B cell (primary cell): ENCODE measurements at places on chromosomes 5 and 9. TPM values are rescaled to one million over a fixed set of nuclear protein-coding genes. Genes with fewer than 3 reads are reported as not detected.

GRCh38 chr5:123037104-123037418 lies 536 bp upstream of the PPIC start:
- H3K36me3 ChIP-seq: no peaks in the 10 kb centered on the region
- H3K27ac ChIP-seq: no peak overlapping the region
- H3K27me3 ChIP-seq: peaks cover 55% of the 10 kb centered on the region
- H3K4me3 ChIP-seq: no peak overlapping the region
- peaks cover 19% of the 10 kb centered on the region for H3K4me1 ChIP-seq

MELK gene
- 0.17 TPM in 1 of 2 replicates, not detected in the other for total RNA-seq

DNA sequence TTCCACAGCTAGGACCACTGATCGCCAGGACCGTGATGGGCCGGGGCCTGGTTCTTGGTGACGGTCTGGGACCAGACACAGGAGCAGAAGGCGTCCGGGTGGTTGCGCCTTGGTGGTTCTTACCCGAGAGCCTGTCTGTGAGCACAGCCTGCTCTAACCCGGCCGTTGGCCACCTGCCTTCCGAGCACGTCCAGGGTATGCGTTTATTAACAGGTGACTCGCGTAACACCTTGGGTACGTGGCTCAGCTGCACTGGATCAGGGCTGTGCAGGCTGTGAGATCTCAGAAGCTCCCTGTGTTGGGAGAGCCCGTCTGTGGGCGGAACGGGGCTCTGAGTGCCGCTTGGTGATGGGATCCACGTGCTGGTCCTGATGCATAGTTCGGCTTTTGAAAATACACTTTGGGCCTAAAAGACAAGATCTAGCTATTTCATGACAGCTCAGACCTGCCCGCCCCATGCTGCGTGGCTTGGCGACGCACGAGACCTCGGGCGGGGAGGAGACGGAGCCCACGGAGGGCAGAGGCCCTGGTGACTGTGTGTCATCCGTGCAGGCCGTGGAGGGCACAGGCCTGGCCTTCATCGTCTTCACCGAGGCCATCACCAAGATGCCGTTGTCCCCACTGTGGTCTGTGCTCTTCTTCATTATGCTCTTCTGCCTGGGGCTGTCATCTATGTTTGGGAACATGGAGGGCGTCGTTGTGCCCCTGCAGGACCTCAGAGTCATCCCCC lies 6.7 kb upstream of the SLC6A18 start:
- no peak for DNase-seq
- H3K4me1 ChIP-seq: no peaks in the 10 kb centered on the region
- no peak overlapping the region for H3K4me3 ChIP-seq
- no peak overlapping the region for H3K27ac ChIP-seq
- H3K36me3 ChIP-seq: no peaks in the 10 kb centered on the region

GRCh38 chr5:147892696-147893296 lies 13.5 kb downstream of the C5orf46 start:
- no peaks in the 10 kb centered on the region for H3K36me3 ChIP-seq
- no peaks in the 10 kb centered on the region for H3K4me1 ChIP-seq
- no peak overlapping the region for H3K4me3 ChIP-seq

GRCh38 chr5:60010853-60011252 lies 117.3 kb upstream of the PDE4D start:
- H3K27ac ChIP-seq: no peak overlapping the region
- no peak for DNase-seq
- H3K27me3 ChIP-seq: no peaks in the 10 kb centered on the region
- no peaks in the 10 kb centered on the region for H3K36me3 ChIP-seq
- H3K4me3 ChIP-seq: no peak overlapping the region

SLC1A3 gene
- 0.37 TPM in 1 of 2 replicates, not detected in the other for total RNA-seq

- H3K36me3 ChIP-seq: peaks cover 59% of the 10 kb centered on the region
- DNase-seq: no peak
Measured at GRCh38 chr9:129012343-129012742, 15.8 kb downstream of the SH3GLB2 start.

DNA sequence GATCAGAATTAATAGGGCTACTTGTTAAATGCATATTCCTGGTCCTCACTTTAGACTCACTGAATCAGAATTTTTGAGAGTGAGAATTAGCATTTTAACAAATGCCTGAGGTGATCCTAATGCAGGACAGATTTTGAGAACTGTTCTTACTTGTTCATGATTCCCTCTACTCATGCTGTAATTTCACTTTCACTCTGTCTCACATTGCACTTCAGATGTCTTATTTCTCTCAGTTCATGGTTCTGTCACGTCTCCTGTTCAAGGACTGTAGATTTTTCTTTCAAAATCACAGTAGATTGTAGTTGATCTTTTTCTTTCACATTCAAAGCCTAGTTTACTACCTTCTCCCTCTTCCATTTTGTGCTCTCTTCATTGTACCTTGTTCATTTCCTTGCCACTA lies 54.3 kb downstream of the ADGRV1 start:
- H3K4me3 ChIP-seq: no peak overlapping the region
- H3K27me3 ChIP-seq: no peaks in the 10 kb centered on the region
- no peaks in the 10 kb centered on the region for H3K36me3 ChIP-seq
- DNase-seq: no peak
- H3K27ac ChIP-seq: no peak overlapping the region

DNA sequence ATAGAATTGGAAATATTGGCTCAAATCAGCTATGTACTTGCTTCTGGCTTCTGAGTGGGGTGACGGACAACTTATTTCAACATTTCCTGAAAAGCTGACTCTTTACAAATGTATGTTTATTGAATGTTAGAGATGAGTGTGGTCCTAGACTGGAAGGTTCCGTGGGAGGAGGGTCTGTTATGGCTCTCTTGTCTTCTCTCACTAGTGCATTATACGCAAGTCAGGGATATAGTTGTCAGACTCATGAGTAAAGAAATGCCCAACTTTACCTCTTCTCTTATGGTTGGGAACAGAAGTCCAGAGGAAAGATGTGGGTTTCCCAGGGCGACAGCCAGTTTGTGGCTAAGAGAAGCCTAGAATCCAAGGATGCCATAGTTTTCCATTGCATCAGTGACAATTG lies 839.3 kb upstream of the WWC1 start:
- no peak for DNase-seq
- H3K27ac ChIP-seq: no peak overlapping the region
- H3K36me3 ChIP-seq: no peaks in the 10 kb centered on the region
- H3K4me1 ChIP-seq: no peaks in the 10 kb centered on the region
- H3K27me3 ChIP-seq: no peaks in the 10 kb centered on the region

DNA sequence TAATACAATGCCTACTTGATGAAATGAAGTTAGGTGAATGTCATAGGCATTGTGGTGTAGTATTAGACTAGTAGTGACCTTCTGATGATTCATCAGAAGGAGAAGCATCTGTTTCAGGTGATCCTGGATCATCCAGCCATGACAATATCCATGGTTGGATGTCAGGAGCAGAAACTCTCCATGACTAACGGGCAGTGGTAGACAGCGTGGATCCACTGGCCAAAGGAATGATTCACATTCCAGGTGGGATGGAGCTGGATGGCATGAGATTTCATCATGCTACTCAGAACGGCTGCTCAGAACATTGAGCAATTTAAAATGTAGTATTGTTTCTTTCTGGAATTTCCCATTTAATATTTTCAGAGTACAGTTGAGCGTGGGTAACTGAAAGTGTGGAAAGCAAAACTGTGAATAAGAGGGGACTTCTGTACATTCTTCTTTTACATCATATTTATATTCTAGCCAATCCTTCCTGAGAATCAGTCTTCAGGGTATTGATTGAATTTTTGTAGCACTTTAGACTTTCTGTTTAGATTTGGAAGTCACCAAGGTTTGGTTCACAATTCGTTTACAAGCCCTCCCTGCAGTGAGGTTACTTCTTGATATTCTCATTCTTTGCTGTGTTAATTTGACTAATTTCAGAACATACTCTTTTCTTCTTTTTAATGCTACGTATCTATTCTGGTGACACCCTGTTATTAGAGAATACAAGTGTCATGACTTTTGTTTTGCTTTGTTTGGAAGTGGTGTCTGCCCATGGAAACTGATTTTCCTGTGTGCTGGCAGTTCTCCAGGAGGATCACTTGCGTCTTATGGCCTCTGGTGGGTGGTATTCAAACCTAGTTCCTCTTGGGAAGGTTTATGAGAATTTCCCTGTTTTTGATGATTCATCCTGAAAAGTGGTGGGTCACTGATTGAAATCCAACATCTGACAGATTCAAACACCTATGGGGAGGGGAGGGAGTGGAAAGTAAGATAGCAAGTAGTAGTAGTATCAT lies 12.2 kb upstream of the CLINT1 start:
- H3K4me1 ChIP-seq: peaks cover 3% of the 10 kb centered on the region
- no peak for DNase-seq
- no peaks in the 10 kb centered on the region for H3K36me3 ChIP-seq
- H3K4me3 ChIP-seq: no peak overlapping the region
- no peaks in the 10 kb centered on the region for H3K27me3 ChIP-seq

- no peak overlapping the region for H3K27ac ChIP-seq
- H3K27me3 ChIP-seq: no peaks in the 10 kb centered on the region
- peaks cover 46% of the 10 kb centered on the region for H3K4me1 ChIP-seq
- H3K4me3 ChIP-seq: no peak overlapping the region
- H3K36me3 ChIP-seq: no peaks in the 10 kb centered on the region
Measured at GRCh38 chr5:179974246-179974945, 66.7 kb upstream of the TBC1D9B start.

PCA3 gene
- total RNA-seq: not detected in 2 replicates

- no peak overlapping the region for H3K4me3 ChIP-seq
- DNase-seq: no peak
- H3K36me3 ChIP-seq: no peaks in the 10 kb centered on the region
- no peak overlapping the region for H3K27ac ChIP-seq
- H3K4me1 ChIP-seq: peaks cover 6% of the 10 kb centered on the region
Measured at GRCh38 chr9:127707766-127708165, 978 bp downstream of the CFAP157 start.

FAM153A gene
- total RNA-seq: 0.17 and 0.90 TPM in 2 replicates

DNA sequence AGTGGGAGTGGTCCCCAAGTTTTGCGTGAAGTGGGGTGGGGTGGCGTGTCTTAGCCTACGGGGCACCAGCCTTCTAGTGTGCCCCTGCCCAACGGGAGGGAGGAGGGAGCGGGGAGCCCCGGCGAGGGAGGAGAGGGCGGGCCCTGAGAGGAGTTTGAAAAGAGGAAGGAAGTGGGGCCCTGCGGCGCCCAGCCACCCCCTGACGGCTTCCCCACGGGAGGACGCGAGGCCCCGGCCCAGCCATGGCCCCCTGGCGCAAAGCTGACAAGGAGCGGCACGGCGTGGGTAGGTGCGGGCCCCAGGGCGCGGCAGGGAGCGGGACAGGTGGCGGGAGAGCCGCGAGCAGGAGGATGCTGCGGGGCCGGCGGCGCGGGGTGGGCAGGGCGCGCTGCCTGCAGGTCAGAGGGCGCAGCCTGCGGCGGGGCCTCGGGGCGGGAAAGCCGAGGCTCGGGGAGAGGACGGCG lies at the start of gene DOCK2:
Gene DOCK2, plus strand, starts transcription at position 191 of the 464 bp plus-strand sequence. Its CDS starts 52 bp downstream, at position 243.
- H3K27ac ChIP-seq: peak within 1 kb of the TSS; percentile 90
- H3K4me1 ChIP-seq: peaks cover 30% of the 10 kb centered on the region
- DNase-seq: peak; percentile 86

- H3K27me3 ChIP-seq: no peaks in the 10 kb centered on the region
- H3K4me3 ChIP-seq: peak overlapping the region; percentile 97
- peak overlapping the region; percentile 62 for H3K27ac ChIP-seq
- no peaks in the 10 kb centered on the region for H3K36me3 ChIP-seq
Measured at GRCh38 chr5:181189363-181189961, 15.5 kb downstream of the TRIM7 start.

GRCh38 chr5:88823201-88823600 lies 59.8 kb downstream of the MEF2C start:
- H3K36me3 ChIP-seq: peaks cover 12% of the 10 kb centered on the region
- peaks cover 63% of the 10 kb centered on the region for H3K4me1 ChIP-seq
- DNase-seq: no peak
- peak overlapping the region; percentile 92 for H3K27ac ChIP-seq
- H3K27me3 ChIP-seq: no peaks in the 10 kb centered on the region
- H3K4me3 ChIP-seq: peak overlapping the region; percentile 60

DNA sequence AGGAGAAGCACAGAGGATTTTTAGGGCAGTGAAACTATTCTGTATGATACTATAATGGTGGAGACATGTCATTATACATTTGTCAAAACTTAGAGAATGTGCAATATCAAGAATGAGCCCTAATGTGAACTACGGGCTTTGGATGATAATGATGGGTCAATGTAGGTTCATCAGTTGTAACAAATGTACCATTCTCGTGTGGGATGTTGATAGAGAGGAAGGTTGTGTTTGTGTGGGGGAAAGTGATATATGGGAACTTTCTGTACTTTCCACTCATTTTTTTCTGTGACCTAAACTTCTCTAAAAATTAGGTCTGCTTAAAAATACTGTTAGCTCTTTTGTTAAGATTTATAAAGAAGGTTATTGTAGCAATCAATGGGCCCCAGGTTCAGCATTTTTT lies 138.9 kb downstream of the SPATA31D1 start:
- no peak overlapping the region for H3K4me3 ChIP-seq
- peaks cover 61% of the 10 kb centered on the region for H3K4me1 ChIP-seq
- H3K36me3 ChIP-seq: no peaks in the 10 kb centered on the region
- peak; percentile 58 for DNase-seq
- H3K27me3 ChIP-seq: no peaks in the 10 kb centered on the region

DNA sequence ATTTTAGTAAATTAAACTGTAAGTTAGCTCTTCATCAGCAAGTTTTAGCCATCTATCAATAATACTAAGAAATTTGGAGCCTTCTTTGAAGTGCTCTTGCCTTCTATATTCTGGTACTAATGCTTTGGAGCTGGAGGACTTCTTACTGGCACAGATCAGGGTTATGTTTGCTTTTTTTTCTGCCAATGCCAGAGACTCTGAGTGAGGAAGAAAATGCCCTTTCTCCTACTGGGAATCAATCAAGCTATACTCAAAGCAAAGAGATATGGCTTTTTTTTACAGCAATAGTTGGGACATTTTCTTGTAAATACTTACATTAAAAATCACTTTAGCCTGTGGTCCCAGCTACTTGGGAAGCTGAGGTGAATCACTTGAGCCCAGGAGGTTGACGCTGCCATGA lies 4.3 kb downstream of the HSDL2 start:
- no peaks in the 10 kb centered on the region for H3K36me3 ChIP-seq
- no peak overlapping the region for H3K4me3 ChIP-seq
- no peak for DNase-seq
- H3K4me1 ChIP-seq: peaks cover 28% of the 10 kb centered on the region
- H3K27ac ChIP-seq: no peak overlapping the region

DNA sequence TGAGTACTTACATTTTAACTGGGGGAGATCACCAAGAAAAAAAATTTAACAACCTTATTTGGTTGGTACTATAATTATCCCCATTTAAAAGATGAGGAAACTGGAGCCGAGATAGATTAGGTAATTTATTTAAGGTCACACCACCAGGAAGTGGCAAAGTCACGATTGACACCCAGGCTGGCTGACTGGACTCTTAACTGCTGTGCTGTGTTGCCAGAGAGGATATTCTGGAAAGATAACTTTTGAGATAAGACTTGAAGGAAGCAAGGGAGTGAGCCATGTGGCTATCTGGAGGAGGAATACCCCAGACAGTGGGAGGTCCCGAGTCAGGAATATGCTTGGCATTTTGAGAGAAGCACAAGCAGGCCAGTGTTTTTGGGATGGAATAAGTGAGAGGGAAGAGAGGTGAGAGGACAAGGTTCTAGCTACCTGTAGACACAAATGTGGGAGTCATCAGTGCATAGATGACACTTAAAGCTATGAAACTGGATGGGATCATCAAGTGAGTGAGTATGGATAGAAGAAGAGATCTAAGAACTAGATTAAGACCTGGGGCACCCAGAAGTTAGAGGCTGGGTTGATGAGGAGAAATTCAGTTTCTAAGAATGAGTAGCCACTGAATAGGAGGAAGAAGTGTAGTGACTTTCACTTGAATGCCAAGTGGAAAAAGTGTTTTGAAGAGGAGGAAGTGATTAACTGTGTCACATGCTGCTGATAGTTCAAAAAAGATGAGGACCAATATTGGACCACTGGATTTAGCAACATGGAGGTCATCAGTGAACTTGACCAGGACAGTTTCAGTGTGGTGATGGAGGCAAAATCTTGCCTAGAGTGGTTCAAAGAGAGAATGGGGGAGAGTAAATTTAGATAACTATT lies 25.6 kb downstream of the PDE8B start:
- H3K27me3 ChIP-seq: no peaks in the 10 kb centered on the region
- H3K27ac ChIP-seq: no peak overlapping the region
- H3K36me3 ChIP-seq: no peaks in the 10 kb centered on the region
- no peak for DNase-seq
